ENCODE measurements at places on chromosomes 3 and 15.

DNA sequence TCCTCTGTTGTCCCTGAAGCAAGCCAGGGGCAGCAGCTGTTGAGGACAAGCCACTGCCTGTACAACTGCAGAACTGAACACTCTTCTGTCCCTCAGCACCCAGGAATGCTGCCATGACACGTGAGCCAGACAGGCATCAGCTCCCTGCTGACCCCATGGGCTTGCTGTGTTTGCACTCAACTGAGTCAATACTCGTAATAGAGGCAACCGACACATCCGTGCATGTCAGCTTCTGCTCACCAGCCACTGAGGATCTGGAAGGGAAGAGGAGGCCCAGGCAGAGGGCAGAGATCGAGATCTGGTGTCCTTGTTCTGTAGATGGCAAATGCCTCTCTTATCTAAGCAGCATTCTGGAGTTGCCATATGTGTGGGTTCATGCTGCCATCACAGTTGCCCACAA lies 54.3 kb upstream of the SEC61A1 start:
- no peak for DNase-seq

- DNase-seq: no peak
Observed at GRCh38 chr3:114179575-114179974, 723 bp upstream of the DRD3 start.

DNA sequence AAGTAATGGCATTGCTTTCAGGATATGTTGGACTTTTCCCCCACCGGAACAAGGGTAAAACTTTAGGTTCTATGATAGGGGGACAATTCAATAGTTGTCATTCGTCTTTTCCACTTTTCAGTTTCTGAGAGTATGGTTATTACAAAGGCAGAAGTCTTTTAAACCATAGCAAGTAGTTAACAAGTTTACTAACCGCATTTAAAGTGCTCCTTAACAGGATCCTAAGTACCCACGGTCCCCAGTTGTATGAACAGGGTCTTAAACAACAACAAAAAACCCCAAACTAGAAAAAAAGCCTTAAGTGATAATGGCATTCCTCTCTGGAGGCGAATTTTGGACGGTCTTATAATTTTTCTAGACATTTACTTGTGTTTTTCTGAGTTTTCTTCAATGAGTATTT lies 831 bp downstream of the IFT57 start:
- no peak for DNase-seq

- no peak for DNase-seq
Observed at GRCh38 chr3:105144837-105145236, 221.9 kb upstream of the ALCAM start.

- no peak for DNase-seq
Observed at GRCh38 chr3:52436500-52437149, 8.3 kb downstream of the SEMA3G start.
